ENCODE measurements at places on chromosomes 7 and 10. TPM values are rescaled to one million over a fixed set of nuclear protein-coding genes. Genes with fewer than 3 reads are reported as not detected.

- DNase-seq, result no peak
- H3K27me3 ChIP-seq, result no peaks in the 10 kb centered on the region
- no peak overlapping the region for H3K27ac ChIP-seq
- H3K4me3 ChIP-seq, result no peak overlapping the region
- peaks cover 6% of the 10 kb centered on the region for H3K4me1 ChIP-seq
These were observed 163.6 kb downstream of the PIP4K2A start for GRCh38 chr10:22550732-22551131.

SEMA3D gene
- 22.8 TPM for total RNA-seq

GRCh38 chr7:24318326-24318725 is 34.3 kb downstream of the NPY start:
- DNase-seq, result no peak
- no peaks in the 10 kb centered on the region for H3K27me3 ChIP-seq
- no peaks in the 10 kb centered on the region for H3K36me3 ChIP-seq
- H3K4me3 ChIP-seq, result no peak overlapping the region
- no peaks in the 10 kb centered on the region for H3K4me1 ChIP-seq

DNA sequence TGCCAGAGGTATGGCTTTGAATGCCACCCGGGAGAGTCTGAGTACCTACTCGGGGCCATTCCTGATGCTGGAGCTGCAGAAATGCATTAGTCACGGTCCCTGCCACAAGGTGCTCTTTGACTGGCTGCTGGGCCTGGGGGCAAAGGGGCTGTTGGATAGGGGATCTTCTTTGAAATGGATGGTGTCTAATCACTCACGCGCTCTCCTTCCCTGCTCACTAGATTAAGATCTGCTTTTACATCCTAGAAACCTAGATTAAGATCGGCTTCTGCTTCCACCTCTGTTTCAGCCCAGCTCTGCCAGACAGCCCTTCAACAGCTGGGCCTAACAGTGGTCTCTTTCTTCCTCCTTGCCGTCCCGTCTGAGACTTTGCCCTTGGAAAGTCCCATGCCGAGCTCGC is 57.2 kb downstream of the PAX2 start:
- no peaks in the 10 kb centered on the region for H3K36me3 ChIP-seq
- H3K27me3 ChIP-seq, result no peaks in the 10 kb centered on the region
- DNase-seq, result no peak
- no peaks in the 10 kb centered on the region for H3K4me1 ChIP-seq
- H3K4me3 ChIP-seq, result no peak overlapping the region

- H3K36me3 ChIP-seq, result no peaks in the 10 kb centered on the region
- DNase-seq, result no peak
- H3K4me3 ChIP-seq, result no peak overlapping the region
- H3K27ac ChIP-seq, result no peak overlapping the region
These were observed 104.6 kb downstream of the ITGB8 start for GRCh38 chr7:20435305-20435704.

DNA sequence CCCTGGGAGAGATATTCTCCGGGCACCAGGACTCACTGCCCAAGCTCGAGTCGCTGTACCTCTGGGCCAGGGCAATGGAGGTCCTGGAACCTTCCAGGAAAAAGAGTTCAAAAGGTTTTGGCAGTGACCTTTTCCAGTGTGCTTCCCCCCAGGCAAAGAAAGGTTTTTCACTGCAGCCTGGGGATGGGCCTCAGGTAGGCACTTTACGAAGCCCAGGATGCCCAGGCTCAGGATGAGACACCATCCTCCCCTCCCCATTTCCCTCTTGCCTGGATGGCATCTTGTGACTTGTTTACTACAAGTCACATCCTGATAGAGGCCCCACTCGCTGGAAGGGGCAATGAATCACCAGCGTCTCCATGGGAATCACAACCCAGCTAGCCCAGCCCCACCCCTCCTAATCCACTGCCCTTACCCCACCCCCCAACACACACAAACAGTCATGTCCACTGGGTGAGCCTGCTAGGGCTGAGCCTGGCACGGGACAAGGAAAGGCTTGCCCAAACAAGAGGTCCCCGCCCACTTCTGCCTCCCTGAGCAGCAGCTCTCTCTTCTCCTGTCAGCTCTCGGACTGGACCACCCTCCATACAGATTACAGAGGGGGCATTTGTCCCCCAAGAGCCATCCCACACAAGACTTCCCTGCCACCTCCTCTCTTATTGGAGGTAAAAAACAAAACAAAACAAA is 93.8 kb upstream of the SMNDC1 start:
- no peaks in the 10 kb centered on the region for H3K36me3 ChIP-seq
- no peak overlapping the region for H3K27ac ChIP-seq
- H3K4me1 ChIP-seq, result peaks cover 7% of the 10 kb centered on the region
- no peaks in the 10 kb centered on the region for H3K27me3 ChIP-seq
- peak; percentile 33 for DNase-seq
- no peak overlapping the region for H3K4me3 ChIP-seq

IFIT5 gene
- total RNA-seq, result 24.8 TPM

GRCh38 chr10:131736321-131736980 is 164.4 kb upstream of the PPP2R2D start:
- H3K27me3 ChIP-seq, result no peaks in the 10 kb centered on the region
- H3K4me3 ChIP-seq, result no peak overlapping the region
- no peaks in the 10 kb centered on the region for H3K36me3 ChIP-seq
- DNase-seq, result no peak
- H3K27ac ChIP-seq, result no peak overlapping the region
- no peaks in the 10 kb centered on the region for H3K4me1 ChIP-seq

DNA sequence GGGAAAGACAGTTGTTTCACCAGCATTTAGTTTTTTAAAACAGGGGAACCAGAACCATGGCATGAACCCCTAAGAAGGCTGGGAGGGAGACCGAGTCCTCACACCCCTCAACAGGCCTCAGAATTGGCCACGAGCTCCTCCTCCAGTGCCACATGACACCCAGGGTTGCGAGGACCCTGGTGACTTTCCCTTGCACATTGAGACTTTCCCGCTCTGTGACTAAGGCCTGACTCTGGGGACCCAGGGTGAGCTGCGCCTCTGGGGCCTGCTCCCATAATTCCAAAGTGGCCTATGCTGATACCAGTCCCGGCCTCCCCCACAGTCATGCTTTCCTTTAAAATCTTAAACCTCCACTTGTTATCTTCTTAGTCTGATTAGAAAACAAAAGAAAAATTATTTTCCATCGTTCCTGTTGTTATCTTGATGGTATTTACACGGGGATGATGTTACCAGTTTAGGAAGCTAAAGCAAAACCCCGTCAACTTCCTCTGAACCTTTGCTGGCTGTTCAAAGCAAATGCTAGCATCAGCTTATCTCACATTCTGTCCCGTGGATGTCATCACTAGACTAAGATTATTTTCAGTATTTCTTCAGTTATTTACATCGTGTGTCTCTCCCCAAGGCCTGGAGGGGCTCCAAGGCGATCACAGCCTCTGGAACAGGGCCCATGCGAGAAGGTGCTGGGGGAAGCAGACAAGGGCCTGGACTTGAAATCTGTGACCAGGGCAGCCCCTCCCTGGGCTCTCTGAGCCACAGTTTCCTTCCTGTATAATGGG is 42.1 kb downstream of the FAM53B start:
- peaks cover 68% of the 10 kb centered on the region for H3K4me1 ChIP-seq
- no peaks in the 10 kb centered on the region for H3K36me3 ChIP-seq
- H3K27me3 ChIP-seq, result no peaks in the 10 kb centered on the region
- H3K27ac ChIP-seq, result peak overlapping the region; percentile 64
- DNase-seq, result no peak

- H3K27ac ChIP-seq, result no peak overlapping the region
- H3K4me3 ChIP-seq, result no peak overlapping the region
- H3K27me3 ChIP-seq, result no peaks in the 10 kb centered on the region
- no peaks in the 10 kb centered on the region for H3K36me3 ChIP-seq
- H3K4me1 ChIP-seq, result no peaks in the 10 kb centered on the region
- no peak for DNase-seq
These were observed 198.7 kb downstream of the ADARB2 start for GRCh38 chr10:1538531-1539061.

- H3K4me1 ChIP-seq, result no peaks in the 10 kb centered on the region
- H3K4me3 ChIP-seq, result no peak overlapping the region
- H3K27ac ChIP-seq, result no peak overlapping the region
- H3K36me3 ChIP-seq, result no peaks in the 10 kb centered on the region
- no peaks in the 10 kb centered on the region for H3K27me3 ChIP-seq
- no peak for DNase-seq
These were observed 531.7 kb downstream of the ETV1 start for GRCh38 chr7:13457790-13458189.

DNA sequence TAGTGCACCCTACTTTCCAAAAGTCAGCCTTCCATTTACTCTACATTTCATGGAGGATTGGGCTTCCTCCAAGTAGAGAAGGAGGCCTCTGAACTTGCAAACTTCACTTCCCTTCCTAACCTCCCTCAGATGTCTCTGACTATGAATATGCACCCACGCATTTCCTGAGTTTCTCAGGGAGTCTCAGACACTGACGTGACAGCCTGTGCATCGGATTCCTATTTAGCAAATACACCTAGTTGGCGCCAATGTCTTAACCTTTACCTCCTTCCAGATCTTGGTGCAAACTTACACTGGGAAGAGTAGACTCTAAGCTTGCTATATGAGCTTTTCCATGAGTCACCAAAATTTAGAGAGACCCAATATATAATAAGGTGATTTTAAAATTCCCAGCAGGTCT is 920.1 kb upstream of the AUTS2 start:
- DNase-seq, result no peak
- H3K4me3 ChIP-seq, result no peak overlapping the region
- no peaks in the 10 kb centered on the region for H3K4me1 ChIP-seq
- H3K27me3 ChIP-seq, result no peaks in the 10 kb centered on the region

DNA sequence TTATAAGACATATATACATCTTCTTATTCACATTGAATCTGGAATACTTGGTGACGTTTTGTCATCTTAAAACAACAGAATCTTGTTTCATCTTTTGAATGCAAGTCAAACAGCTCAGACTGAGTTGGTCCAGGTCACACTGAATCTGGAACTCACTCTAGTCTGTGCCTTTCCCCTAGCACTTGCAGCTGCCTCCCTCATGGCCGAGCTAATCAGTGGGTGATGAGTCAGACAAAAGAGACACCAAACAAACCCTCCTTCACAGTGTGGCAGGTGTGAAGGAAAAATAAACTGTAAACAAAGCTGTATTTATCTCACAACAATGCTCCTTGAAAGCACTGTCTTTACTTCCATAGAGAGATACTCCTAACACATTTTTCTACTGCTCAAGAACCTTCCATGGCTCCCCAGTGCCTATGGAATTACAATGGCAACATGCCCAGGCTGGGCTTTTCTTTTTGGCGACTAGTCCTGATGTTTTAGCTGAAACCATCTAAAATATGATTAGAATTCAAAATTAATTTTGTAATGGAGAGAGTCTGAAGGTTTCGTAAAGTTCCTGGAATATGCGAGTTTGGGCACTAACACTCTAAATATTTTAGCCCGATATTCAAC is 140.0 kb downstream of the ZNF365 start:
- no peak overlapping the region for H3K27ac ChIP-seq
- no peak for DNase-seq
- peaks cover 5% of the 10 kb centered on the region for H3K4me1 ChIP-seq
- no peak overlapping the region for H3K4me3 ChIP-seq
- no peaks in the 10 kb centered on the region for H3K36me3 ChIP-seq

DNA sequence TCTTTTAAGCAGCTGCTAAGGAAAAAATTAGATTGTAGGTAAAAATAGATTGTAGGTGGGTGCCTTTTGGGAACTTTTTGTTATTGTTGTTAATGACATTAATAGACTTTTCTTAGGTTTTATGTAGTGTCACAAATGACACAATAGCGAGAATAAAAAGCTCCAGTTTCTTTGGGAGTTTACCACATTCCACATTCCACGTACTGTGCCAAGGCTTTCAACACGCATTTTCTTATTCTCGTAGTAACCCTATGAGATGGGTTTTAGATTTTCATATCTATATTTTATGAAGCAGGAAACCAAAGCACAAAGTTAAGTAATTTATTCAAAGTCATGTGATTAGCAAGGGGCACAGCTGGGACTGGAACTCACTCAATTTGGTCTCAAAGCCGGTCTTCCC is 103.8 kb downstream of the XRCC2 start:
- H3K4me3 ChIP-seq, result no peak overlapping the region
- H3K4me1 ChIP-seq, result no peaks in the 10 kb centered on the region
- no peaks in the 10 kb centered on the region for H3K36me3 ChIP-seq
- no peak overlapping the region for H3K27ac ChIP-seq

DNA sequence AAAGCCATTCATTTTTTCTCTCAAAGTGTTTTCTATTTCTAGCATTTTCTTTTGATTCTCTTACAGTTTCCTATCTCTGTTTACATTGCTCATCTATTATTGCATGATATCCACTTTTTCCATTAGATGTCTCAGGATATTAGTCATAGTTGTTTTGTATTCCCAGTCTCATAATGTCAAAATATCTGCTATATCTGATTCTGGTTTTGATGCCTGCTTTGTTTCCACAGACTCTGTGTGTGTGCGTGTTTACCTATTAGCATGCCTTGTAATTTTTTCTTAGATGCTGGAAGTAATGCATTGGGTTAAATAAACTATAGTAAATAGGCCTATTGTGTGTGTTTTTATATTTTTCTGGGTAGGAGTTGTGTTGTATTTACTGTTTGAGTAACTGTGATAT is 1126.3 kb downstream of the SORCS1 start:
- H3K27ac ChIP-seq, result no peak overlapping the region
- no peak overlapping the region for H3K4me3 ChIP-seq
- no peaks in the 10 kb centered on the region for H3K36me3 ChIP-seq
- DNase-seq, result no peak
- no peaks in the 10 kb centered on the region for H3K4me1 ChIP-seq

DNA sequence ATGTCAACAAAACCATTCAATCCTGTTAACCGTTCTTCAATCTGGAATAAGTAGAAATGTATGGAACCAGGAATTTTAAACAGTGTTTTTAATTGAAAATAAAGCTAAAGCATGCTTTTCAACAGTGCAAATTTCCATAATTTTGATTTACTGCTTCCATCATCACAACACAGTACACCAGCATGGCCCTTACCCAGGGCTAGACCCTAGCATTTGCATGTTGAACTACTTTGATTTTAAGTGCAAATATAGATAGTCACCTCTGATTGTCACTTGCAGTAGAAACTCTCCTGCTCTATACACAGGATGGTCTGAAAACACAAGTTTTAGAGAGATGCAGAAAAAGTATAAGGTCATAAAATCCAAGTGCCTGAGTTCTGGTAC is 12.1 kb downstream of the SKIDA1 start:
- no peak overlapping the region for H3K27ac ChIP-seq
- H3K4me1 ChIP-seq, result peaks cover 3% of the 10 kb centered on the region
- no peak for DNase-seq
- H3K36me3 ChIP-seq, result no peaks in the 10 kb centered on the region
- H3K27me3 ChIP-seq, result no peaks in the 10 kb centered on the region

Data from thoracic aorta (tissue), 2 donors.